ENCODE measurements at places on chromosomes 2 and 18. TPM values are rescaled to one million over a fixed set of nuclear protein-coding genes. Genes with fewer than 3 reads are reported as not detected.

The PLA2R1 gene
- 5.1 TPM for total RNA-seq

The MAP3K19 gene
- not detected for total RNA-seq

The ANKRD53 gene
- total RNA-seq: 3.2 TPM

The CABLES1 gene
- total RNA-seq: 0.71 TPM

The SCN7A gene
- not detected for total RNA-seq

The RND3 gene
- total RNA-seq: 136 TPM

The EMILIN1 gene
- total RNA-seq: 397 TPM

The EPHA4 gene
- 7.8 TPM for total RNA-seq

The ASXL2 gene
- 6.6 TPM for total RNA-seq

The USP34 gene
- 49.3 TPM for total RNA-seq

The SPC25 gene
- 14.7 TPM for total RNA-seq

The PPP1R1C gene
- not detected for total RNA-seq

The HOXD12 gene
- not detected for total RNA-seq

The AOX1 gene
- 116 TPM for total RNA-seq

The PTPN18 gene
- 13.8 TPM for total RNA-seq

The ERFE gene
- 0.58 TPM for total RNA-seq

The HOXD8 gene
- total RNA-seq: 11.8 TPM

The IL36RN gene
- not detected for total RNA-seq

The LYG1 gene
- 1.1 TPM for total RNA-seq

The MAP3K20 gene
- 47.9 TPM for total RNA-seq

The UGT1A6 gene
- total RNA-seq: not detected

The ADGRF3 gene
- total RNA-seq: under 0.01 TPM
